ENCODE measurements at places on chromosomes 16 and 17. TPM values are rescaled to one million over a fixed set of nuclear protein-coding genes. Genes with fewer than 3 reads are reported as not detected.

The MMP2 gene
- not detected for total RNA-seq

The SLC12A3 gene
- total RNA-seq: 0.88 TPM

GRCh38 chr17:29461483-29462206 lies 71.5 kb downstream of the TAOK1 start:
- DNase-seq: no peak

DNA sequence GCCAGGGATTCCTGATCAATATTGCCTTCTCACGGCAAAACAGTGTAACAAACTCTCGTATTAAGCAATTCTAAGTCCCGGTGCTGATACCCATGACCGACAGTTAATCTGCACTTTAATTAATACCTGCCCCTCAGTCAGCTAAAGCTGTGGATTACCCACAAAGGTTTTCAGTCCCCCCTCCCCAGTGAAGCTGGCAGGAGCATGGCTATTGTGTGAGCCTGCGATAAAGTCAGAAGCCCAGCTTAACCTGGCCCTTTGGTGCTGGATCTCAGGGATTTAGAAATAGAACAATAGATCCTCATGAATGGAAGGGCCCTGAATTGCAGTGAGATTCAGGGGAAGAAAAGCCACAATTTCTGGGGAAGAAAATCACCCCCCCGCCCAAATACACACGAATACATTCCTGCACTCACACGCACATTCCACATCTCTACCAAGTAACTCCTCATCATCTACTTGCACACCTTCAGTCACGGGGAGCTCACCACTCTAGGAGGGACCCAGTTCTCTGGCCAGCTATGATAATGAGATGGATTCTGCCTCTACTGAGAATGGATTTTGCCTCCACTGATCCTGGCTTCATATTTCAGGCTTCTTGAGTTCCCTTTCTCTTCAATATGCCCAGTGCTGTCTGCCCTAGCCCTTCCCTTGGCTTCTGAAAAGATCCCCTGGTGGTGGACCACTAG lies 102.6 kb downstream of the WSCD1 start:
- DNase-seq: no peak

- DNase-seq: no peak
Observed at GRCh38 chr17:80822700-80823410, 168.8 kb upstream of the CHMP6 start.

All from OCI-LY7 (cell line).